Iris pigment epithelial cell (primary cell): ENCODE measurements at places on chromosomes 11 and 22.

GRCh38 chr11:134126217-134126822, 57.4 kb downstream of the JAM3 start:
- peak; percentile 88 for DNase-seq

GRCh38 chr11:44994753-44995152, 44.1 kb upstream of the TP53I11 start:
- DNase-seq, result no peak

- DNase-seq, result no peak
Observed at GRCh38 chr22:49959782-49960158, 802 bp upstream of the PIM3 start.

DNA sequence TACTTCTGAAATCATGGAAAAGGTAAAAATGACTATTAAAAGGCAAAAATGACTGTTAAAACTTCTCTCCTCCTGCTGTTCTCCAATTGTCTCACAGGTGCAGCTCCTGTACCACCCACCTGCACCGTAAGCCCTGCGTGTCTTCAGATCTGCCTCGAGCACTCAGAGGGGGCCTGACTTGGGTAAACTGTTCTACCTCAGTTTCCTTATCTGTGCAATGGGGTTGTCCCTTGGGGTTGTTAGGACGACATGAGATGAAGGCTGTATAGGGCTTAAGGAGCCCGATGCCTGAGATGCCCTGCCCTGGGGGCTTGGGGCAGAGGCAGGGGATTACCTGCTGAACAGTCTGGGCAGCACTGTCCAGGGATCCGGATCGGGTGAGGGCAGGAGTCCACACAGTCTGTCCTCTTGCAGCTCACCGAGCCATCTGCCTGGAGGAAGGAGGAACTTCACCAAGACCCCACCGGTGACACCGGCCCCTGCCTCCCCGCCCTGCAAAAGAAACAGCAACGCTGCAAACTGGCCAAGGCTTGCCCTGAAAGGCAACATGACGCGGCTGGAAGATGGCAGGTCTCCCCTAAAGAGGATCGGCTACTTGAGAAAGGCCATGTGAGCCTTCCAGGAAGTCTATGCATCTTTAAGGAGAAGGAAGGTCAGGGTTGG, 26.4 kb downstream of the VWCE start:
- DNase-seq, result no peak

- DNase-seq, result no peak
Observed at GRCh38 chr22:49911881-49912625, 6.2 kb downstream of the ALG12 start.

- no peak for DNase-seq
Observed at GRCh38 chr11:112922606-112923005, 38.6 kb upstream of the NCAM1 start.

DNA sequence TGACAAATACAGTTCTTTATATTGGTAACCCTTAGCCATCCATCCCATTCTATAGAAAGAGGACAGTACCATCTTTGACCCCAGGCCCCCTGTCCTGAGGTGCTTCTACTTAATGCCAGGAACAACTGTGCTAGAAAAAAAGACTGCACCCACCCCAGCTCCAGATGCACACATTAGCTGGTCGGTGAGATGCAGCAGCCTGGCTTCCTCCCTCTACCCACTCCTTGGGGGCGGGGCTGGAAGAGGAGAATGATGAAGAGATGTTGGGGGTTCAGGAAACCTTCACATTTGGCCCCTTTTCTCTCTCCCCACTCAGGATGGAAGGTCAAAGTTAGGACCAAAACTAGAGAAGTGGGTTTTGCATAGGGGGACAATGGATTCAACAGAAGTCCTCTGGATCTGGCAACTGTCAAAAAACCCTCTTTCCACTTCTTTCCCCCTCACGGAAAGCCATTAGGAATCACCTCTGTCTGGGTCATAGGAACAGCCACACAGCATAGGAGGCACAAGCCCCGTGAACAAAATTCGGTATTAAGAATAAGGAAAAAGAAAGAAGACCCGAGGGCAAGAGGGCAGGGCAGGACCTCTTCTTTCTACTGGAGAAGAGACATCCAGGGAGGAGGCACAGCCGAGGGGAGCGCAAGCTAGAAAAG, 755 bp downstream of the NRIP3 start:
- DNase-seq, result no peak

- DNase-seq, result peak; percentile 24
Observed at GRCh38 chr22:46734830-46735453, 3.1 kb downstream of the CERK start.
